Esophagus muscularis mucosa (tissue), 4 donors: ENCODE measurements at places on chromosomes 16 and 17. TPM values are rescaled to one million over a fixed set of nuclear protein-coding genes. Genes with fewer than 3 reads are reported as not detected.

DNA sequence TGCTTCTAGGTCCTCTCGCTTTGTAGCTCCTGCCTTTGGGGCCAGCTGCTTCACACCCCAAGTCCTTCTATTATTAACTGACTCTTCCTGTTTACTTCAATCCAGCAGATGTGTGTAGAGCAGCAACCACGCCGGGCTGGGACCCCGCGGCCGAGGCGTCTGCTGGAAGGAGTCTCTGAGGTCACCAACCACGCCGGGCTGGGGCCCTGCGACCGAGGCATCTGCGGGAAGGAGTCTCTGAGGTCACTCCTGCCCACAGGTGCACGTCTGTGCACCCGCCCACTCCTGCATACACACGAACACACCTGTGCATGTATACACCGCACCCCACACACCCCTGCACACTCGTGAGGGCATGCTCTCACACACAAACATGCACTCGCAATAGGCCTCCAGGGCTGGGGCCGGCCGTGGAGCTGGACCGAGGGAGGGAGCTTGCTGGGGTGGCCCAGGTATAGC lies 7.8 kb upstream of the TEX19 start:
- no peak for DNase-seq

Gene PSME3IP1
- total RNA-seq, result 60.7 TPM

Gene SERPINF2
- 3.0 TPM for total RNA-seq

- DNase-seq, result no peak
Observed at GRCh38 chr17:45347444-45347843, 30.6 kb upstream of the MAP3K14 start.

- DNase-seq, result no peak
Observed at GRCh38 chr17:14797021-14797420, 468.1 kb downstream of the PMP22 start.

- DNase-seq, result no peak
Observed at GRCh38 chr16:22955461-22956070, 141.6 kb downstream of the HS3ST2 start.

DNA sequence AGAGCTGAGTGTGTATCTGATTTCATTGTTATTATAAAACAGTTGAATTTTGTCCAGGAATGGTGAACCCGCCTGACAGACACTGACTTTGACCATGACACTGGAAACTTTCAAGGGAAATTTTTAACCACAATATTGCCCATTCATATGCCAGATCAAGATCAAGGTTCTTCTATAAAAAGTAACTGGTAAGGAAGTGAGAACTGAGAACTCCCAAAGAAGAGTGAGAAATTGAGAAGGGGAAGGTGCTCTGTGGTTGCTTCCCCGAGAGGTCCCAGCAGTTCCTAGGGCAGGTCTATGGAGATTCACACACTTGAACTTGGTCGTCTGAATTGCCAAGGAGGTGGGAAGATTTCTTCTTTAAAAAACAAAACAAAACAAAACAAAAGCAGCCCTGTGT lies 27.3 kb downstream of the SLC6A4 start:
- DNase-seq, result peak; percentile 1

Gene GRAP
- 2.1 TPM for total RNA-seq

- no peak for DNase-seq
Observed at GRCh38 chr17:35212668-35213067, 18.5 kb upstream of the SLC35G3 start.

- DNase-seq, result no peak
Observed at GRCh38 chr17:73132085-73132492, 32.7 kb upstream of the SSTR2 start.

Gene TVP23A
- total RNA-seq, result 0.80 TPM

DNA sequence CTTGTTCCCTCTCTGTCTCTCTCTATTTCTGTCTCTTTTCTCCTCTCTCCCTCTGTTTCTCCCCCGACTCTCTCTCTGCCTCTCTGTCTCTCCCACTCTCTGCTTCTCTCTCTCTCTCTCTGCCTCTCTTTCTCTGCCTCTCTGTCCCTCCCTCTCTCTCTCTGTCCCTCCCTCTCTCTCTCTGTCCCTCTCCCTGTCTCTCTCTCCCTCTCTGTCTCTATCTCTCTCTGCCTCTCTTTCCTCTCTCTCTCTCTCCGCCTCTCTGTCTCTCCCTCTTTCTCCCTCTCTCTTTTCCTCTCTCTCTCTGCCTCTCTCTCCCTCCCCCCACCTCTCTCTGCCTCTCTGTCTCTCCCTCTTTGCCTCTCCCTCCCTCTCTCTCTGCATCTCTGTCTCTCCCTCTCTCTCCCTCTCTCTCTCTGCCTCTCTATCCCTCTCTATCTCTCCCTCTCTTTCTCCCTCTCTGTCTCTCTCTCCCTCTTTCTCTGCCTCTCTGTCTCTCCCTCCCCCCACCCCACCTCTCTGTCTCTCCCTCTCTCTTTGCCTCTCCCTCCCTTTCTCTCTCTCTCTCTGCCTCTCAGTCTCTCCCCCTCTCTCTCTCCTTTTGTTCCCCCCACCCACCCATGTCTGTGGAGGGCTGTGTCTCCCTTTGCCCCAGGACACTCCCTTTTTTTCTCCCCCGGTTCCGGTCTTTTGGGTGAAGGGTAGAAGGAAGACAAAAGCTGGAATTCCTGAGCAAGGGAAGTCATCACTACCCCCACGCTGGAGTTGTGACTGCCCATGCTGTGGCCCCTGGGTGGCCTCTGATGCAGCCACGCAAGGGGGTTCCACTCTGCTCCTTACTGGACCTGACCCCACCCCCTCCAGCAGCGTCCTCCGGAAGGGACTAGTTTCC lies 27.1 kb upstream of the MGAT5B start:
- DNase-seq, result no peak

- no peak for DNase-seq
Observed at GRCh38 chr17:29167393-29168078, 12.7 kb downstream of the MYO18A start.

DNA sequence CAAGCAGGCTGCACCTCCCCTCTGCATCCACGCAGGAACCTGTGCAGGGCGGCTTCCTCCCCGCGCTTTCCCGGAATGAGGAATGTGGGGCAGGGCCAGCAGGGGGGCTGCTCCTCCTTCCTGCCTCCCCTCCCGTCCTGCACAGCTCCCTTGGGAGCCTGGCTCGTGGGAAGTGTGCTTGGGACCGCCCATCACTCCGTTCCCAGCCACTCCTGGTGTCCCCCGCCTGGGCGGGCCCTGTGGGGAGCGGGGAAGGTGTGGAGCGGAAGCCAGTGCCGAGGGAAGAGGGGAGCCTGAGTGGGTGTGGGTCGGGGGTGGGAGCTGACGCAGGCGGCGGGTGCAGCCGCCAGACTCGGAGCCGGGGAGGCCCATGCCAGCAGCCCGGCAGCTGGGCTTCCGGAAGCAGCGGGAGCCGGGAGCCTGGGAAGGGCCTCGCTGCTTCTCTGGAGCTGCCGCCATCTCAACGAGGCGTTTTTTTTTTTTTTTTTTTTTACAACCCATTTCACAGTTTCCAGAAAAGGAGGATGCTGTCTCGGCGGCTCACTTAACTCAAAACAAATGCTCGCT lies 24.1 kb downstream of the BAHCC1 start:
- peak; percentile 97 for DNase-seq

Gene CCL2
- total RNA-seq, result 7.1 TPM

Gene TSPOAP1
- total RNA-seq, result 10.0 TPM

GRCh38 chr17:82649501-82650261 lies 1.4 kb upstream of the WDR45B start:
- DNase-seq, result no peak

- no peak for DNase-seq
Observed at GRCh38 chr16:30349675-30350074, 5.4 kb downstream of the CD2BP2 start.

GRCh38 chr16:50992350-50993032 lies 158.6 kb downstream of the SALL1 start:
- no peak for DNase-seq

Gene UTS2R
- not detected for total RNA-seq

Gene CACNG5
- total RNA-seq, result not detected

Gene SLC16A11
- not detected for total RNA-seq

- no peak for DNase-seq
Observed at GRCh38 chr17:56186222-56186786, 33.0 kb downstream of the ANKFN1 start.

DNA sequence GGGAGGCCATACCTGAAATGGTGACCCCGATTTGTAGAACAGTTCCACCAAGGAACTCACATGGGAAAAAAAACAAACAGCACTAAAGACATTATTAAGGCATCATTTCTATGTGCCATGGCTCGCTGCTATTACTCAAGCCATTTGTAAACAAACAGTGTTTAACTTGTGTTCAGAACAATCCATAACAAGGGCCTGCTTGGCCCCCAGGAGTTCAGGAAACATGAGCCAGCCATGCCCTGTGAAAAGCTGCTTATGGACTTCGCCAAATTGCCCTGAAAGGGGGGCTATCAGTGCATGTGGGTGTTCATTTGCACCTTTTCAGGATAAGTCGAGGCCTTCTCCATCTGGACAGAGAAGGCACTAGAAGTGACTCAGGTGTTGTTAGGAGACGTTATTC lies 8.0 kb downstream of the POLR3K start:
- DNase-seq, result no peak

DNA sequence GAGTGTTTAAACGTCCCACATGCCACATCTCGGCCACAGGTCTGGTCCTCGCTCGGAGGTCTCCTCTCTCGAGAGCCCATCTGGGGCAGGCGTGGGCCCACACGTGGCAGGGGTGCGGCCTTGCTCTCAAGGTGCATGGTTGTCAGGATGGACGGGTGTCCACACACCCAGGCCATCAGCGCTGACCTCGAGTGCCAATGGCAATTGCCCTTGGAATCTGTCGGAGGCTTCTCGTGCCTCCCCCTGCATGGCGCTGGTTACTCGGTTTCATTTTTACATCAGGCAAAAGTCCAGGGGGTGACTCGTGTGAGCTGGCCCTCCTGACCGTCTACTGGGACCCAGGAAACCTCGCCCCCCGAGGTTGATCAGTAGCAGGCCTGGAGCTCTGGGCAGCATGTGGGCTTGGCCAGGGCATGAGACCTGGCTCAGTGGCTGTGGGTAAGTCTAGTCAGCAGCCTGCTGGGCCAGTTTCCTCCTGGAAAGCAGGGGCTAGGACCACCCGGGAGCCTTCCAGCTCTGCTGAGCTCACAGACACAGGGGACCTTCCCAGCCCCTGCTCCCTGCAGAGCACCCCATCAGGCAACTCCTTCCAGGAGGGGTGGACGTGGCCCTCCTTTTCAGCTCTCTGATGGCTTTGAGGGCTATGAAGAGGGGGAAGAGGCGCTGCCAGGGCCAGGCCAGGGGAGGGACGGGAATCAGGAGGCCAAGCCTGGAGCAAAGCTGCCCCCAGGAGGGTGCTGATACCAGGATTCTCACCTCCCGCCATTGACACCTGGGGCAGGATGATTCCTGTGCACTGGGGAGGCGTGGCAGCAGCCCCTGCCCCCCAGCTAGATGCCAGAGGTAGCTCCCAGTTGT lies 3.7 kb upstream of the ZNF469 start:
- DNase-seq, result no peak

Gene KRTAP2-3
- not detected for total RNA-seq

DNA sequence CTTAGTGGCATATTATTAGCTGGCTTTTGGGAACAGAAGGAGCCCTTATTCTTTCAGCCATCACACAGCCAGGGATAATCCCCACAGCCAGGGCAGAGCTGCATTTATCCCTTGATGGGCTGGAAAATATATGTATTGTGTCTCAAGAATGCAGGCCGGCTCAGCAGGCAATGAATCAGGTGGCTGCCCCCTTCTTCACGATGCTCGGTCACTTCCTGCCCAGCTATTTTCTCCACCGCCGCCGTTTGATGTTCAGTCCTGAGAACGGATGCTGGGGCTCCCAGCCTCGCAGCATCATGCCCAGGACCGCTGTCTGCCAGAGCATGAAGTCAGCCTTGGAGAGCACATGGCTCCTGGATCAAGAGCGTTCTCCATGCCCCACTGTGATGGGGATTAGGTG lies 4.3 kb upstream of the MYH3 start:
- no peak for DNase-seq

GRCh38 chr16:88789594-88789993 lies 4.6 kb upstream of the PIEZO1 start:
- DNase-seq, result no peak

- DNase-seq, result no peak
Observed at GRCh38 chr17:81519284-81520020, 6.9 kb upstream of the ACTG1 start.

Gene YBX2
- total RNA-seq, result 8.7 TPM

- DNase-seq, result no peak
Observed at GRCh38 chr16:88581033-88581432, 10.8 kb downstream of the ZC3H18 start.

Gene MARVELD3
- total RNA-seq, result not detected

GRCh38 chr16:73065632-73066330 lies 17.9 kb upstream of the ZFHX3 start:
- no peak for DNase-seq

DNA sequence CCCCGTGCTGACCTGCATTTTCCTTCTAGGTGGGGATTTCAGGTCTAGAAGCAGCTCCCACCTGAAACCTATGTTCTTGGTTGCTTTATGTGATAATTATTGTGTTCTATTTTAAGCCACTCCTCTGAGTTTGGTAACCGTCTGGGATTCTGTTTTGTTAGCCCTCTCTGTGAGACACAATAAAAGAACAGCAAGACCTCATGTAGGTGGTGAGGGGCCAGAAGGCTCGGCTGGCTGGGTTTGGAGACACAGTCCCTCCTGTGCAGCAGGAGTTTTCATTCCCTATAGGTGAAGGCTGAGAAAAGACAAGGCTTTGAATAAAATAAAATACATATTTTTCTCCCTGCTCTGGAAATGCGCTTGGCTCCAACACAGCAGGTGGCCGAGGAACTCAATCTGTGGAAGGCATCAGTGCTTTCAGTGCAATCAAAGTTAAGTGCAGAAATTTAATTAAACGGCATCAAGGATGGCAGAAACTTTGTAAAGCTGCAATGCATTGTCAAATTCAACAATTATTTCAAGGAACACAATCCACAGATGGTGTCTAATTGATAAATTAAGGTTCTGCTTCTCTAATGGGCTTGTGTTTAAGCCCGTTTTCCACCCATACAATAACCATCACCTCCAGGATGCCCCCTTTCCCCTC lies 107.8 kb downstream of the MSI2 start:
- no peak for DNase-seq

Gene KRTAP4-6
- total RNA-seq, result not detected

GRCh38 chr17:81817758-81818147 lies 13.8 kb downstream of the GCGR start:
- DNase-seq, result no peak

DNA sequence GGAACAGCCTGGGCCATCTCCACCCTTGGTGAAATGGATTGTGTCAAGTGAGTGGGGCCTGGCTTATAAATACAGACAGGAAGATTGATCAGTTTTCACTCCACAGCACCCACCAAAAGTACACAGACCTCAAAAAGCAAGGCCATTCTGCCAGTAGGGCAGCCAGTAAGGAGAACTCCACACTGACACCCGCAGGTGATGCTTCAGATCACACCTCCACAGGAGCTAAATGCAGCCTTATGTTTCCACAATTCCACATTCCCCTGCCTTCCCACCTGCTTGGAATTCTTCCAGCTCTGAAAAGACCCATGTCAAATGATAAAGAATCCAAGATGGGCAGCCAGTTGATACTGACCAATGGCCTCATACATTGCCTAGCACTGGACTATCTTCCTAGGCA lies 191.1 kb downstream of the ZFHX3 start:
- DNase-seq, result no peak

DNA sequence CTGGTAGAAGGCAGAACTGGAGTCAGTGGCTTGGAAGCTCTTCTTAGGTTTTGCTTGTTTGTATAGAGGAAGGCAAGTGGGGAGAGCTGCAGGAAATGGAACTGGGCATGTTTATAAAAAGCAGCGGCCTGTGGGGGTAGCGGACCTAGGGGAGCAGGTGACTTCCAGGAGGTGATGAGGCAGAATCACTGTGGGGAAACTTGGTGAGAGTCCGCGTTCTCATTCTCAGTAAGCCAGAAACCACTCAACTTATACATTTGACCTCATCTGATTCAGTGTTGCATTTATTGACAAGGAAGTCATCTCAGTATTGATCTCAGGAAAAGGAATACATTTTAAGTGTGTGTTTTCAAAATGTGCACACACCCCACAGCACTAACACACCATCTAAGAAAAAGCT lies 299.8 kb downstream of the CNTNAP4 start:
- no peak for DNase-seq

Gene GP1BA
- total RNA-seq, result 0.33 TPM
